RWPE2 (cell line): ENCODE measurements at places on chromosomes 4 and X.

DNA sequence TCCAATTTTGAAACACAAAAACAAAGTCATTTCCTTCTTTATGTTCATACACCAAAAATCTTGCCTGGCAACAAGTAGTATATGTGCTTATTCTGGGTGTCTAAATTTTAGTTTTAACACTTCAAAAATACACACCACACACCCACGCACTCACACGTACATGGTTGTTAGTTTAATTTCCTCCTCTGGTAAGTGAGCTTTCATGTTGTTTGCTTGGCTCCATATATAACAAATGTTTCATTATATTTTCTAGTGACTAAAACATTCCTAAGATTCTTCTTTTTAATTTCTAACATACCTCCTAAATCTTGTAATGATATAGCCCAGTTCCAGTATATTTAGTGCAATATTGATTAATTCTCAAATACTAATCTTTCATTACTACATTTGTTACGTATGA is 80.9 kb downstream of the PRDM5 start:
- DNase-seq: no peak

DNA sequence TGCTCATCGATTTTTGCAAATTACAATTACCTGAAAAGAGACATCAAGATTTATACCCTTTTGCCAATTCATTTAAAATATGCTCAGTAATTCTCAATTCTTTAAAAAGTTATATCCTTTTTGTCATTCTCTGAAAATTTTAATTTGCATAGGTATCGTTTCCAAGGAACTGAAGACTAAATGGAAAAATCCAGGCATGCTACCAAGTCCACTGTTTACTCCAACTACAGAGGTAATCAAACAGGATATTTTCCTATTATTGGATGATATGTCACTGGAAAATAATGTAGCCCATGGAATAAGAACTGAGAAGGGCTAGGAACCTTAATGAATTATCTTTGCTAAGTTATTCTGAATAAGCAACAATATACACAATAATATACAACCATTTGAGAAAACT is 132.7 kb downstream of the THOC2 start:
- DNase-seq: no peak

- no peak for DNase-seq
These were observed 136.6 kb downstream of the NEXMIF start for GRCh38 chrX:74788545-74789086.

DNA sequence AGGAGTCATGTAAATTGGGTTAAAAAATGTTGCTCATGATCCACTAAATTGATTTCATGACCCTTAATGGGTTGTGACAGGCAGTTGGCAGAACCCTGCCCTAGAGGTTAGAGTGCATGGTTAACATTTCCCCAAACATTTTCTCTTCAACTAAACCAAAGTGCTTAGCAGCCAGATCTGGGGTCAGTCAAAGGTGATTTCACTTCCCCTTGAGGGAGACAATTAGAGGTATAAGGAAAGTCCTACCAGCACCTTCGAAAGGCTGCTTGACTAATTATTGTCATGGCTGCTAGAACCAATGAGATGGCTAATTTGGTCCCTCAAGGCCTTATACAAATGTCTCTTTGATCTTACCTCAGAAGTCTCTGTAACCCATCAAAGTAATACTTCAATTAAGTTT is 30.9 kb upstream of the INTS6L start:
- no peak for DNase-seq

DNA sequence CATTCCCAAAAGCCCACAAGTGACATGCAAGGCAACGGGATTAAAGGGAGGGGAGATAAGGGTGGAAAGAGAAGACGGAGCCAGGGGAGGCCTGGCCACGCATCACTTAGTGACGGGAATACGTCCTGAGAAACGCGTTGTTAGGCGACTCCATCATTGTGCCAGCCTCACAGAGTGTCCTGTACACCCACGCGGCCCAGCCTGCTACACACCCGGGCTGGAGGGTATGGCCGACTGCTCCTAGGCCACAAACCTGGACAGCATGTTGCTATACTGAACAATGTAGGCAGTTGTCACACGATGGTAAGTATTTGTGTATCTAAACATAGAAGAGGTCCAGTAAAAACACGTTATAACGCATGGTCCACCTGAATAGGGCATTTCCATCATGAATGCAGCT is 23.4 kb downstream of the NSG1 start:
- DNase-seq: peak; percentile 11

- no peak for DNase-seq
These were observed 2.5 kb upstream of the ARSD start for GRCh38 chrX:2931612-2932011.

- no peak for DNase-seq
These were observed 134.0 kb downstream of the COL4A6 start for GRCh38 chrX:108304210-108304609.

- no peak for DNase-seq
These were observed 146.1 kb downstream of the GPR143 start for GRCh38 chrX:9619581-9619980.

DNA sequence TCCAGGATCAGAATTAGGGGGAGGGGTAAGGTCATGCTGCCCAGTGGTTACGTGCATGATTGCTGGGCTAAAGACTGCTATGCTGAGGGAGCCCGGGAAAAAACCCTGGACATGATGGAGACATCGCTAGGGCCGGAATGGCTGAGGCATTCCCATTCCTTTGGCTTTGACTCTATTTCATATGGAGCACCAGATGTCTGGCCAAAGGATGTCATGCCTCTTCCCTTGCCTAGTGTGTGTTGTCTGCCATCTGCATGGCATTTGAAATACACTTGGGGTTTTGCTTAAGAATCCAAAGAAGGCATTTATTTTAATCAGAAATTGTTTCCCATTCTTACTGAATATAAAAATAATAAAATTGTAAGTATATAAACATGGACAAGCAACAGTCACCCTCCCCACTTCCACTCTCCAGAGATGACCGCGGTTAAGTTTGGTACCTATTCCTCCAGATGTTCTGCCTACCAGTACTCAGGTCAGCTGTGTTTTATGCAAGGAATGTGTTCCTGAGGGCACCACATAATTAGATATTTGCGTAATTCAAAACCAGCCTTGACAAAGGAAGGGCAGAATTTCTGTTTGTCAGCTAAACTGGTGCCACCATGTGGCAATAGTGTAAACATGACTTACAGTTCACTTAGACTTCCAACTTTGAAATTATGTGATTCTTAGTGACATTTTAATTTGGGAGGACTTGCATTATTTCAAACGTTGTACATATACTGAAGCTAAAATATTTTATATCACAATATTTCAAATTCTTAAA is 105.9 kb downstream of the CT47B1 start:
- no peak for DNase-seq

- DNase-seq: no peak
These were observed 49.8 kb downstream of the TMEM144 start for GRCh38 chr4:158259955-158260575.

GRCh38 chr4:147794787-147795413 is 63.0 kb downstream of the ARHGAP10 start:
- DNase-seq: no peak

GRCh38 chrX:150229481-150229880 is 133.6 kb upstream of the MAMLD1 start:
- no peak for DNase-seq

DNA sequence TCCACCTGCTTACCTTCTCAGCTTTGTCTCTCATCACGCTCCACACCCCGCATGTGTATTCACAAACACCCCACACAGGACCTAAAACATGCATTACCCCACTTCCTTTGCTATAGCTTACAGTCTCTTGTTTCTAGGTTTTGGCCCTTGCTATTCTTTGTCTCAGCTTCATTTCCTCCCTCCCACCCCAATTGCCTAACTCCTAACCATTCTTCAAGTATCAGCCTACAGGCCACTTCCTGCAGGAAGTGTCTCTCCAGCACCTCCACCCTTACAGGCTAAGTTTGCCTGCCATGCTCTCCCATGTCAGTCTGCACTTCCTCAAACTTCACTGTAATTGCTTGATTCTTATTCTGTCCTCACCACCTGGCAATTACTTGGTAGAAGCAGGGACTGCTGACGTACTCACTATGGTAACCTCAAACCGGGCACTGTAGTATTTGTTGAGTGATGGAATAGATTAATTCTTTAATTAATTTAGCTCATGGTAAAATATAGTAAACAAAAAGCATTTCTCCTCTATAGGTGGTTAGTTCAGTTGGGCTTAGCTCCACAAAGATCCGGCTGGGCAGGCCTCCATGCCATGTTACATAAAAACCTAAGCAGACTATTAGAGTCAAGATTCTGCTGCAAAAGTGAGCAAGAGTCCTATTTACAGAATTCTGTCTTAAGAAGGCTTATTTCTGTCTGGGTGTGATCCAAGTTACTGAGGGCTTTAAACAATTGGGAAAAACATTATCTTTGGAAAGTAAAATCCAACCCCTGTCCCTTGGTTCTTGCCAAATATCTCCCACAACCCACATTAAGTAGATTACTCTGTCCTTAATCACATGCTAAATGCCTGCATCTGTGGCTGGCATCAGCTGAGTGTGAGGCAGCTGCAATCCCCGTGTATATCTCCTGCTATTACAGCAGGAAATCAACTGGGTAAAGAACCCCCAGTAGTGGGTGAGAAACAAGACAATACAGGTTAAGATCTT is 124.7 kb upstream of the CPEB2 start:
- DNase-seq: no peak

- no peak for DNase-seq
These were observed 9.5 kb downstream of the FBXO8 start for GRCh38 chr4:174273930-174274329.

- no peak for DNase-seq
These were observed 211.0 kb upstream of the ADGRL3 start for GRCh38 chr4:60989141-60989540.

GRCh38 chr4:89410687-89411086 is 103.1 kb upstream of the GPRIN3 start:
- DNase-seq: no peak

DNA sequence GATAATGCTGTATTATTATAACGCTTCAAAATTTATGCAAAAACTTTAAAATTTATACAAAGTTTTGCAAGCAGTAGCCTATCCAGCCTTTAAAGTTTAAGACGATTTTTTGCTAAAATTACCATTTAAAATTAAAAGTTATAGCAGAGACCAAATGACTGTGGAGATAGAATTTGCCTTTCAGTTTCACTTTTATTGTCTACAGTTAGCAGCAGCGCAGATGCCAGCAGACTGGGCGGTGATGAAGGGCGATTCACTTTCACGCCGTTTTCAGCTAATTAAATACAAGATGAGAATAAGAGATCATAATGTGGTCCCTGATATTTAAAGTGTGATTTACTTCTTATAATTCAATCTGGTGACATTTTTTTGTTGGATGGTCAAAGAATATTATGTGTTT is 1381.5 kb upstream of the ADGRL3 start:
- no peak for DNase-seq

DNA sequence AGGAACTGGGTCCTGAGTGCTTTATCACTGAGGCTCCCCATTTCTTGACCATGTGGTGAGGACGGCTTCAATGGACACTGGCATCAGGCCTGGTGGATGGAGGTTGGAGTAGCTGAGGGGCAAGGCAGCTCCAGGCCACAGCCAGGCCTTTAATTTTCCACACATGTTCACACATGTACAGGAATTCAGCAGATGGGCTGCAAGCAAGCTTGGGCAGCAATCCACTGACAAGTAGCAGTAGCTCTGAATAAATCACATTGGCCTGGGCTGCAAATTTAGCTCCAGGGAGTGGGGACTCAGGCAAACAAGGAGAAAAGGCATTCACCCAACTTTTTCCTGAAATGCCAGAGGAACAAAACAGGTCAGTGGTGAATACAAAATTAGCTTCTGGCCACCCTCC is 107.8 kb upstream of the SCML1 start:
- no peak for DNase-seq

DNA sequence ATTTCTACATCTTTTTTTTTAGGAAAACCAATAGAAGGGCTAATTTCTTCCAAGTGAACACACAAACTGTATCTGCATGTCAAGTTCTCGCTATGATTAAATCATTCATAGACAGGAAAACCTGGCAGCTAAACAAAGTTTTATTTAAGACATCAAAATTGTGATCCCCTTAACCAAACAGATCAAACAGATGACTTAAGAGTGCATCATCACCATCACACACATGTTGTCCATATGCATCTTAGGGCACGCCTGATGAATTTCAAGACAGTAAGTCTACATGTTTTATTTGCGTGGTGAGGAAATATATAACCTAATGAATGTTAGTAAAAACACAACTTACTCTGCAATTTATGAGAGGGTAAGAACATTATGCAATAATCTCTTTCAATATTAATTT is 317.0 kb upstream of the ANXA10 start:
- no peak for DNase-seq

GRCh38 chrX:115602729-115603389 is 41.9 kb downstream of the PLS3 start:
- no peak for DNase-seq

- no peak for DNase-seq
These were observed 1568.6 kb upstream of the PCDH7 start for GRCh38 chr4:29151584-29151983.

- DNase-seq: no peak
These were observed 1.5 kb downstream of the FRMPD3 start for GRCh38 chrX:107450823-107451509.

DNA sequence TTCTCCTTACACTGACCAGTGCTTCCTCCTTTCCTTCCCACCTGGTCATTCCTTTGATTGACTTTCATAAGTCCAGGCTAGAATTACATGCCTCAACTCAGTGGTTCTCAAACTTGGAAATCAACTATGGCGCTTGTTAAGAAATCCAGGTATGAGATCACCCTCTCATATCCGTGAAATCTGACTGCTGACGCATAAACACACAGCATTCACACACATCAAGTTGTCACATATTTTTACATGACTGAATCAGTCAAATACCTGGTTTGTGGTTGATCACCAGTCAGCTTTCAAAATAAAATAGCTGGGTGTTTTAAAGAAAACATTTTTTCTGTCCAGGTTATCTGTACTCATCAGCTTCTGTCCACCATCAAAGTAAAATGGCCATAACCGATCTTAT is 433.5 kb downstream of the AFF2 start:
- no peak for DNase-seq

- no peak for DNase-seq
These were observed 22.7 kb downstream of the SMPX start for GRCh38 chrX:21735038-21735767.
